ENCODE measurements at places on chromosomes 12 and 14.

GRCh38 chr12:19895246-19896020, 456.1 kb downstream of the AEBP2 start:
- no peak for DNase-seq

DNA sequence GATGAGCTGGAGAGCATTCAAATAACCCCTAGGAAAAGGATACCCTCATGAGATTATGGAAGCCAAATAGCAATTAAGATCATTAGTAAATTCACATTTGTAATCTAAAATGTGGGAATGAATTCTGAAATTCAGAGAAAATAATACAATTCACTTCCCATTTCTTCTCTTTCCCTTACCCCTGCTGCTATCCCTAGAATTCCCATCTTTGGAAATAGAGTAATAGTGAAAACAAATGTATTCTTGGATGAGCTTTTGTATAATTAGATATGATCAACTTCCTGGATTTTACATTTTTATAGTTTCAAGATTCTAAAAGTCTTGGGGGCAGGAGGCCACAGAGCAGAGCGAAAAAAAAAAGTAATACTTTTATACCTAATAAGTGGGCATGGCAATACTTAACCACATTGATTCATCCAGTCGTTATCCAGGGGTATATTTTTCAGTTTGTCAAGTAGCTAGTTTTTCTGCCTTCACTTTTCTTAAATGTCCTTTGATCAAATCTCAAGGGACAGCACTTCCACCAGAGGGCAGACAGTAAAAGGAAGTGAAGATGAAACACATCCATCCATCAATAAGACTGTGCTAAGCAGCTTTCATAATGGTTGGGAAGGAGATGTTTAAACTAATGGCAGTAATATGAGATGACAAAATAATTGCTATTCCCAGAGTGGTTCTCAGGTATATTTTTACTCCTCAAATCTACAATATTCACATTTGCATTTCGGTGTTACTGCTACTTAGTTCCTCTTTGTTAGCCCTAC, 401.3 kb downstream of the DIO2 start:
- no peak for DNase-seq

GRCh38 chr12:130521375-130522124, 183.9 kb downstream of the PIWIL1 start:
- no peak for DNase-seq

DNA sequence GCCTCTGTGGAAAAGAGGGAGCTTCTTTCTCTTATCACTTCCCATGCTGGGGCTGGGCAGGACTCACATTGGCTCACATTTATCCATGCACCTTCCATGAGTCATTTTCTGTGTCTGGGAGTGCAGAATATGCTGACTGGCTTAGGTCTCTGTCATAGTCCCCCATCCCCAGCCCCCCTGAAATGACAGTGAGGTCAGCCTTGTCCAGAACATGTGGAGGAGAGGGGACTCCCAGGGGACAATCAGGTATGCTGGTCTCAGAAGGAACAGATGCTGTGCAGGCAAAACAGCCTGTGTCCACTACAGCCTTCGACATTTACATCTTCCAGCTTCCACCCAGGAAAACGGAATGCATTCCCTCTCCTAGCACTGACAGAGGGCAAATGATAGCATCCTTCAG, 35.0 kb downstream of the ADGRD1 start:
- no peak for DNase-seq

DNA sequence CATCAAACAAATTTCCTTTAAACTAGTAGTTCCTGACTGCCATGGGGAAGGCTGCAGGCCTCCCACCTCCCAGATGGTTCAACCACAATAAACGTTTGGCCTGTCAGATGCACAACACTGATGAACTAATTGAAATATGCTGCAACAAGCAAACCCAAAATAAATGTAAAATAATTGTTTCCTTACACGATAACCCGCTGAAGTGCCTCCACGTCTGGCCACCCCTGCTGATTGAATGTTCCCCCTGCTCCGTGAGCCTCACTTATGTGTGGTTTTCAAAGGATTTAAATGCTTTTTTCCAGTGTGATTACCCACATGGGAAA, 8.4 kb downstream of the PITPNM2 start:
- no peak for DNase-seq

DNA sequence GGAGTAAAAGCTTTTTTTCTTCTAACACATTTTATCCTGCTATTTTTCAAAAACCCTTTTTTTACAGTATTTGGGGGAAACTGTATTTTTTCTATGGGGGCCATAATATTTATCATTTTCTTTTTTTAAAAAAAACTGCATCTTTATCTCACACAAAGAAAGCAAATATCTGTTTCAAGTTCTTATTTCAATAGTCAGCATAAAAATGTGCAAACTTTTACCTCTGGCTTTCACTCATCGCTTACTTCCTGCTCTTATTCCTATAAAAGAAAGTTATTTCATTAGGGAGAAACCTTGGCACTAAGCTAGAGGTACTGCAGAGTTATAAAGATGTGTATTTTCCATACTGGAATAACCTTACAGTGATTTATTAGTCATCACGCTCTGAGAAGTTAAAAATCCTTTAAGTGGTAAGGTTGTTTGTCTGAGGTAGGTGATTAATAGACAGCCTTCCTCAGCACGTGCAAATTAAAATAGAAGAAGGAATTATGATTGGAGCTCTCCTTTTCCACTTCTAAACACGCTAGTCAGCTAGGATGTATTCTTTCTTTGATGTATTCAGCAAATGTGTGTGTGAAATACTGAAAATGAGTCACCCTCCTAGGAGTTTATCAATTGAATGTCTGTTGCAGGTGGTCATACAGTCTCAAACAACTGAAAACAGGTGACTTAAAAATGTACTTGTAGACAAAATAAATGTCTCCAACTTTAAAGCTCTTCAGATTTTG, 461.0 kb downstream of the GXYLT1 start:
- DNase-seq, result no peak

DNA sequence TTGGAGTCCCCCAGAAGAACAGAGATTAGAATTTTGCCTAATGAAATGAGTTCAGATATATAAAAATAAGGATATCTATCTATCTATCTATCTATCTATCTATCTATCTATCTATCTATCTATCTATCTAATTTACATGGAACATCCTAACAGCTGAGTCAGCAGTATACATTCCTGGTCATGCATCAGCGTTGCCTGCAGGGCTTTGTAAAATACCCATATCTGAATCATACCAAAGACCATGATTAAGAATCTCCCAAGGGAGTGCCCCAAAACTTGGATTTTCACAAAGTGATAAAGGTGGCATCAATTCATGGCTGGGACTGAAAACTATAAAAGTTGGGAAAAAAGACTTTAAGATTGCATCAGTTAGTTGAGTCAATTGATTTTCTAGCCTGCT, 32.7 kb upstream of the SYT10 start:
- DNase-seq, result no peak

DNA sequence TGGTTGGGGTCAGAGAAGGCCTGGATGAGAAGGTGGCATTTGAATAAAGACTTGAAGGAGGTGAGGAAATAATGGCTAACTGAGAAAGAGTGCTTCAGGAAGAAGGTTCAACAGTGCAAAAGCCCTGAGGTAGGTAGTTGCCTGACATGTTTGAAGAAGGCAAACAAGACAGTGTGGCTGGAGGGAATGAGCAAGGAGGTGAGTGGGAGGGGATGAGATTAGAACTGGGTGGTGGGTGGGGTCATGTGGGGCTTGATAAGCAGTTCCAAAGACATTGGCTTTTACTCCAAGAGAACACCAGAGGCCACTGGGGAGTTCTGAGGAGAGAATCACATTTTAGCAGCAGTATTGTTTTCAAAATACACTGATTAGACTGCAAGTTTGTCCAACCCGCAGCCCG, 50.5 kb downstream of the HSPB8 start:
- DNase-seq, result no peak

DNA sequence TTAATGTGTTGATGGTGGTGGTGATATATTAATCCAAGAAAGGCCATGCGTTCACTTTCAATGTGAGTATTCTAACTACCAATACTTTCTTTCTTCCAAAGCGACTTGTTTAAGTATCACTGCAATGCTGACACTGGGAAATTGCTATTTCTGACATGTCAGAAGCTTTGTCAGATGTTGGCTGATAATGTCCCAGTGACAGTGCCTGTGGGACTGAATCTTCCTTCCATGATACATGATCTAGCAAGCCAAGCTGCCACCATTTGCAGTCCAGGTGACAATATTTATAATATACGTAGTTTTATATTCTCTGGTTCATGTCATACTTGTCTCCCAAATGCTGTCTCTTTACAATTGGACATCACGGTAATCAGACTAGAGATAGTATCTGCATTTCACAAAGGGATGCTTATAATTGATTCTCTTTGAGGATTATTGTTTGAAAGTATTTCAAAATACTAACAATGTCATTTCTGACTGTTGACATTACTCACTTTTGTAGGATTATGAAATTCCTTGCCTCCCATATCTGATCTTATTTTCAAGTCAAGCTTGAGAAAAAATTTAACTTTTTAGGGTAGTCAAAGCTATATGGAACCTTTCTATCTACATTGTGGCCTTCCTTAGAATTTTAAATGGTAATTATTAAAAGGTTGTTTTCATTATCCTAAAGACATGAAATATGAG, 57.3 kb downstream of the KNTC1 start:
- DNase-seq, result no peak

DNA sequence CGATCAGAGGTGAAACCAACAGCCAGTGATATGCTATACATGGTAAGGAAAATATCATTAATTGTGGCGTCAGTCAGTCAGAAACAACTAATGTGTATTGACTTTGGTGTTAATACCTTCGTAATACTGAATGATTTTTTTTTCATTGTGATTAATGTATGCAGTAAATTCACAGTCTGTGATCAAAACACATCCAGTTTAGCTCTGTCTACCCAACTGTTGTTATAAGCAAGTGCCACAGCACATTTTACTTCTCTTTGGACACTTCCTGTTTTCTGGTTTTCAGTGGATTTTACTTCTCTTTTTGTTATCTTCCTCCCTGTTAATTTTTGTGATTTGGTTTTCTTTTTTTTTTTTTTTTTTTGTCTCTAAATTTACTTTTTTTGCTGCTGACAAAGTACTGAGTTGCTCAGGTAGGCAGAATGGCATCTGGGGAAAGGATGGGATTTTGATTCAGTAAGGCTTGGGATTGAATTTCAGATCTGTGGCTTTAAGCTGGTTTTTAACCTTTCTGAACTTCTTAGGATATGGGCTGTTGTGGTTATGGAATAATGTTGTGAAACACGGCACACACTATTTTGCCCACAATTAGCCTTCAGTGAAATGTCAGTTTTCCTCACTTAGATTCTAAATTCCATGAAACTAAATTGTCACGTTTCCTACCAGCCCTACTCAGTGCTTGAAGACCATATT, 604 bp downstream of the GLIPR1 start:
- DNase-seq, result no peak

GRCh38 chr14:90903101-90903500, 86.9 kb upstream of the TTC7B start:
- peak; percentile 17 for DNase-seq

GRCh38 chr14:23421594-23421993, 13.5 kb upstream of the MYH6 start:
- no peak for DNase-seq

DNA sequence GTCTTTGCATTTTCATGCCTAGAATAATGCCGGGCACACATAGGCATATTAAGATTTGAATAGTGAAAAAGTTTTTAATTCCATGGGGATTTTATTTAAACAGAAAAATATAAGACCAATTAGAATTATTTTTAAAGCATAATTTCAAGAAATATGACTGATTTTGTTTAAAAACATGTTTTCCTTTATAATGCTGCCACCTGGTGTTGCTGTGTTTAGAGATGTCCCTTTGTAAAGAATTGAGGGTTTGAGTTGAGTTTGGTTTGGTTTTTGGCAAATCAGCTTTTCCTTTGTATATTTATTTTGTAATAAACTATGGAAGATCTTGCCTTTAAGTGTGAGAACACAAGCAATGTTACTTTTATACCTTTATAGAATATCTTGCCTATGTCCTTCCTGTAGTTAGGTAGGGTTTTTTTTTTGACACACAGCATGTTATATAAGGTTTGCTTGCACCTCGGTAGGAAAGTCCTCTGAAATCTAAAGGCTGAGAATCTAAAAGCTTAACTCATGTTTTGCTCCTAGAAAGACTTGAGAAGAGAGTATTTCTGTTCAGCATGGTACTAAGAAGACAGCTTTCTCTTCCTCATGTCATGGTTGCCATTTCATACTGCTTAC, 31.4 kb upstream of the SNAPC1 start:
- no peak for DNase-seq

- DNase-seq, result no peak
These were observed 198.7 kb upstream of the EEA1 start for GRCh38 chr12:93127582-93128331.

DNA sequence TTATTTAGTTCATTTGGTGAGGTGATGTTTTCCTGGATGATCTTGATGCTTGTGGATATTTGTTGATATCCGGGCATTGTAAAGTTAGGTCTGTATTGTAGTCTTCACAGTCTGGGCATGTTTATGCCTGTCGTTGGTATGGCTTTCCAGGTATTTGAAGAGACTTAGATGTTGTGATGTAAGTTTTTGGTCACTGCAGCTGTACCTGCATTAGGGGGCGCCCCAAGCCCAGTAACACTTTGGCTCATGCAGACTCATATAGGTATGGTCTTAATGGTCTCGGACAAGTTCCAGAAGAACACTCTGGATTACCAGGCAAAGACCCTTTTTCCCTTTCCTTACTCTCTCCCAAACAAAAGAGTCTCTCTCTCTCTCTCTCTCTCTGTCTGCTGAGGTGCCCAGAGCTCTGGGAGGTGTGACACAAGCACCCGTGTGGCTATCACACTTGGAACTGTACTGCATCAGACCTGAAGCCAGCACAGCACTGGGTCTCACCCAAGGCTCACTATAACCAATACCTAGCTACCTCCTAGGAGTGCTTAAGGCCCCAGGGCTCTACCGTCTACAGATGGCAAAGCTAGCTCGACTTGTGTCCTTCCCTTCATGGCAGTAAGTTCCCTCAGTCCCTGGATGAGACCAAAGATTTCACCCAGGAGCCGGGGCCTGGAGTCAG, 425.8 kb upstream of the ATXN7L3B start:
- DNase-seq, result no peak

GRCh38 chr14:56474419-56475022, 105.1 kb upstream of the TMEM260 start:
- DNase-seq, result no peak

GRCh38 chr12:50061171-50061570, 3.8 kb downstream of the ASIC1 start:
- DNase-seq, result no peak

DNA sequence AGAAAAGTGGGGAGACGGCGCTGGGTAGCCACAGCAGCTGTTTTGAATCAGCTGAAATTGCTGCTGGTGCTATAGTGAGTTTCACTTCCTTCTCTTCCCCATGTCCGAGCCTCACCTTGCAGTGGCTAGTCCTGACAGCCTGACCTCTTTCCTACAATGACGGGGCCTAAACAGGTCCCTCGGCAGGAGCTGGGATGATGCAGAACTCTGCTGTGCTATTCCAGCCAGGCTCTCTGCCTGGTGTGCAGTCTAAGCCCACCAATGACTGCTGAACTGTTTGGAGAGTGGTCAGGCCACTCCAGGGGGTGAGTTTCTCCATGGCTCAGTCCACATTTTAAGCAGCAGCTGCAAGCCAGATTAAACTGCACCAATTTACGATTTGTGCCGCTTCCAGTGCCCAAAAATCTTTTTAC, 207.3 kb downstream of the TTC7B start:
- no peak for DNase-seq

- no peak for DNase-seq
These were observed 183.1 kb downstream of the EMP1 start for GRCh38 chr12:13379531-13380188.

Measured in effector CD8-positive, alpha-beta T cell (primary cell).